Fibroblast of skin of scalp (primary cell): ENCODE measurements at places on chromosomes 5 and 9.
A peak's percentile ranks its signal among the peaks of the same experiment; 100 is the strongest.

DNA sequence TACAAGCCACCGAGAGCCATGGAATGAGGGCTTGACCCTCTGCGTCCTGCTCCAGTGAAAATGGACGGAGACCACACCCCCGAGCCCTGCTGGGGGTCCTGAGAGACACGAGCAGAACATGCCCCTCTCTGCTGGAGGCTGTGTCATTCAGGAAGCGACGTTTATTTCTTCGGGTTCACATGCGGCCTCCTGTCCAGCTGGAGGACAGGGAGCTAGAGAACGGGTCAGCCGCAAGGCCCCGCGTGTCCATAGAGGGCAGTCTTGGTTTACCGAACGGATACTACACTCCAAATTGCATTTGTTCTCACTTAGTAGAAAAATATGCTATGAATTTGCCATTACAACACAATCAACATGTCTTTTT lies 36.1 kb downstream of the MRPL36 start:
- peak; percentile 67 for DNase-seq

DNA sequence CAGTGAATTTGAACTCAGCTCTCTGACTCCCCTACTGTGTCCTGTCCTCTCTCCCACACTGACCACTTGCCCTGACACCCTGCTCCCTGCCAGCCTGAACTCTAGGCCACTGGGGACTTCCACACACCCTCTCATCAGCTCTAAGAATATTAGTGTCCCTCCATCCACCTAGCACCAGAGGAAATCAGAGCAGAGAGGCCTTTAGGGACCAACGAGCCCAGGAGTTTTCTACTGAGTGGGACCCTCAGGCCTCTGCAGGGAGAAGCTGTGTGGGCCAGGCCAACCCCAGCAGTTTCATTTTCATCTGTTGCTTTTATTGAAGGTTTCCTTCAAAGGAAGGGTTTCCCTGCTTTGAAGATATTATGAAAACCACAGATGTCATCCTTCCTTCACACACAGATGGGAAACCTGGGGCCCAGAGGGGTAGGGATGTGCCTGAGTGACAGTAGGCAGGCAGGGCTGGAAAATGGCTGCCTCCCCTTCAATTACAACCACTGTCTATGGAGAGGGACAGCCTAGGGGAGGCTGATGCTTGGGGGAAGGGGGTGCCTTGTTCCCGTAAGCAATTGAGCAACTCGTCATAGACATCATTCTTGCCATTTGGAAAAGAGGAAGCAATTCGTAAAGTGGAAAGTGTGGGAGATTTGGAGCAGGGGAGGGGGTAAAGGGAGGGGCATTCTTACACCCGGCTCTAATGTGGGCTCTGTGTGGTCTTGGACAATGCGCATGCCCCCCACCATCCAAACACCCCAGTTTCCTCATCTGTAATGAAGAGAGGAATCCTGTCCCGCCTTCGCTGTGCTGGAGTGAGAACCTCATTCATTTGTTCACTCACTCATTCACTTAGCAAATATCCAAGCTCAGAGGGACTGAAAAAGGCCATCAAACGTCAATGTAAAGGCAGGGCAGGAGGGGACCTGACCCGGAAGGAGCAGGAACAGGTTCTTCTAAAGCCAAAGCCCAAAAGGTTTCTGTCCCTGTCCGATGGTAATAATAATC lies 3.9 kb downstream of the GLIPR2 start:
- DNase-seq, result no peak

GRCh38 chr5:150116667-150117400 lies 30.5 kb upstream of the CSF1R start:
- DNase-seq, result no peak

DNA sequence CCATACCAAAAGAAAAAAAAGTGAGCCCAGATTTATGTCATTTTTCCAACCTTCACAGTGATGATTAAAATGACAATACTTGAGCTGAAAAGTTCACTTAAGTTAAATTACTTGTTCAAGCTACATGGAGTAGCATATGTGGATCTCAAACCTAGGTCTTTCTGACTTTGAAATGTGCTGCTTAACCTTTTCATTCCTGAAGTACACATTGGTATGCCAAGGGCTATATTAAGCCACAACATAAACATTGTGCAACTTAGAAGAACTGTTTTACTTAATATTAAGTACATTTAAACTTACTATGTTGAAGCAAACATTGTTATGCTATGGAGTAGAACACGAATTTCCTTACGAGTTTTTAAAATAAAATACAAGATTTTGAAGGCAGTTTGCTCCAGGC lies 105.0 kb downstream of the GIN1 start:
- peak; percentile 38 for DNase-seq

- DNase-seq, result peak; percentile 95
Measured at GRCh38 chr5:175590471-175590881, 67.4 kb upstream of the HRH2 start.

- DNase-seq, result no peak
Measured at GRCh38 chr9:100690438-100690837, 112.6 kb downstream of the CAVIN4 start.

DNA sequence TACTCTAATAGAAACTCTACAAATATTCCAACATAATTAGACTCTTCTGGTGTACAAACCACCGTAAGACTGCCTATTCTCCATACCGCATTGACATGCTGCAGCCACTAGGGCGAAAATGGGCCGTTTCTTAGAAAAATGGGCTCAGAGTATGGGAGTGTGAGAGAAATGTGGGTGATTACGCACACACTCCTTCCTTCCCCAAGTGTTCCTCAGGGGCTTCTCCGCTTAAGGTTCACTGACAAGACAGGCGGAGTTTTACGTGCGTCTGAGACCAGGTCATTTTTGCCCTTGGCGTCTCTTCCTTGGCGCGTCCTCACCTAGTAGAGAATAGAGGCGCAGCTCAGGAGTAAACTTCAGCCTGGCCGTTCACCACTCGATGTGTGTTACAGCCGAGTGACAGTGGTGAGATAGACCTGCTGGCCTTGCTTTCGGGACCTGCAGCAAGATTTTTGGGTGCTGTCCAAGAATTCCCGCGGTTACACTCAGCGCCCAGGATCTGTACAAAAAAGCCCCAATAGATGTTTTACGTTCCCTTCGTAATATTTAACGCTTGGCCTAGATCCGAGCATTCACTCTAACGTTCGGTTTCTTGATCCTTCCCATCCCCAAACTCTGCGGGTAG lies 1.8 kb upstream of the NTRK2 start:
- peak; percentile 60 for DNase-seq

DNA sequence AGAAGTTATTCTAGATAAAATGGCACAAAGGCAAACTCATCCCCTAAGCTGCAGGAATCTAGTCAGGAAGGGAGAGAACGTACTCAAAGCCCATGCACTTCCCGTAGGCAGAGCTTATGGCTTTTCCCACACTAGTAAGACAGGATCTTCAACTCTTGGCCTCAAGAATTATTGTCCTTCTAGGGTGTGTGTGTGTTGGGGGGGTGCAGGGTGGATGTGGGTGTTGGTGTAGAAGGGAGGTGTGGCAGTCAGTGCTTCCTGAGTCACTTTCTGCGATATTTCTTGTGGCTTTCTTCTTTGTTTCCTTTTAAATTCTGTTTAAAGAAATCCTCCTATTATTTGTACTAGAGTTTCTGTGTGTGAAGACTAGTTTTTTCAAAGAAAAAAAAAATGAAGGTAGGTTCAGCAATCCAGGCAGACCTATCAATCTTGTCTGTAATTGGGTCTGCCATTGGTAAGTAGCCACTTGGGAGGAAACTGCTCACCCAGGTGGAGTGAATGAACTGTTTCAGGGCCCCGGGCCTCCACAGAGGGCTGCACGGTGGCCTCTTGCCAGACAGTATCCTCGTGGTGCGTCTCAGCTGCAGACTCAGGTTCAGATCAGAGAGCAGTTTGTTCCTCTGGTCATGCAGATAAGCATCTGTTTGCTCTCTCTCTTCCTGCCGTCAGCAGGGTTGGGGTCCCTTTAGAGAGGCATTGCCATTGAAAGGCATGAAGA lies 131.9 kb downstream of the NPR3 start:
- no peak for DNase-seq

GRCh38 chr9:79233542-79233941 lies 338.2 kb upstream of the TLE4 start:
- DNase-seq, result peak; percentile 41

DNA sequence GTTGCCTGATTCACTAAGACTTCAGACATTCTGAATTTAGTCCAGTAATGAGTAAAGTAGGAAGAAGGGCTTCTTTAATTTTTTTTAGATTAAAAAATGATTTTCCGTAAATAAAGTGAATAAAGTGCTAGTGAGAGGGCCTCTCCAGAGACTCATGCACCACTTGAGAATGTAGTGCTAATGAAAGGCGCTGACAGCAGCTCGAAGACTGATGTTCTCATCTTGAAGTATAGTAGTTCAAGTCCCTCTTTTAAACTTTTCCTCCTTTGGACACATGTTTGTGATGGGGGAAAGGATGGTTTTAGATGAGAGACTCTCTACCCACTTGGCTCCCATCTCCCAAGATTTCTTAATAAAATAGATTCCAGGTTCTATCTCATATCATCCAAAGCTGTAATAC lies 48.5 kb downstream of the G3BP1 start:
- no peak for DNase-seq

DNA sequence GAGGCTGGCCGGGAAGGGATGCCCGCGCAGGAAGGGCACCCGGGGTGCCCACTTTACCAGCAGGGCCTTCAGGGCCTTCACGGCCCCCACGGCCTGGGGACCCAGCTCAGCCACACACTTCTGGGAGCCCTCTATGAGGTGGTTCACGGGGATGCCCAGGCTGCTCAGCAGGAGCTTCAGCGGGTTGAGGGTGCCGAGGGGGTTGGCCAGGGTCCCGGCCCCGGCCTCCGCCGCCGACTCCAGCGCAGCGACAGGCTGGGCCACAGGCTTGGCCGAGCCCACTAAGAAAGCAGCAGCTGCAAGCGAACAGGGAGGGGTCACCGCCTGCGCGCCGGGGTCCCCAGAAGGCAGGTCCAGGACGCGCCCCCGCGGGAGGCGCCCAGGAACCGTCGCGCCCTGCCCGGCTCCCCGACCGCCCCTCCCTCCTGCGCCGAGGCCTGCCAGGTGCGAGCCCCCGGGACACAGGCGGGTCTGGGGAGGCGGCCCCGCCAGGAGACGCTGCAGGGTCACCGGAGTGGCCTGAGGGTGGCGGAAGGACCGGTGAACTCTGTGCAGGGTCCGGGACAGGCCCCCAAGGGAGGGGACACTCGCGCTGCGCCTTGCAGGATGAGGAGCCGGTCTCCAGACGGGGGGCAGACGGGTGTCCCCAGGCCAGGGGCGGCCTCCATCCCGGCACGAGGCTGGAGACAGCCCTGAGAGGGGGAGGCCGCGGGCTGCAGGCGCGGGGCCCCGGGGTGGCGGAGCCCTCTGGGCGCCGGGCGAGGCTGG lies 572 bp downstream of the SCGB3A1 start:
- DNase-seq, result no peak

- DNase-seq, result no peak
Measured at GRCh38 chr5:140602147-140602546, 30.8 kb downstream of the CD14 start.

- no peak for DNase-seq
Measured at GRCh38 chr5:2188137-2188536, 305.4 kb upstream of the IRX4 start.

DNA sequence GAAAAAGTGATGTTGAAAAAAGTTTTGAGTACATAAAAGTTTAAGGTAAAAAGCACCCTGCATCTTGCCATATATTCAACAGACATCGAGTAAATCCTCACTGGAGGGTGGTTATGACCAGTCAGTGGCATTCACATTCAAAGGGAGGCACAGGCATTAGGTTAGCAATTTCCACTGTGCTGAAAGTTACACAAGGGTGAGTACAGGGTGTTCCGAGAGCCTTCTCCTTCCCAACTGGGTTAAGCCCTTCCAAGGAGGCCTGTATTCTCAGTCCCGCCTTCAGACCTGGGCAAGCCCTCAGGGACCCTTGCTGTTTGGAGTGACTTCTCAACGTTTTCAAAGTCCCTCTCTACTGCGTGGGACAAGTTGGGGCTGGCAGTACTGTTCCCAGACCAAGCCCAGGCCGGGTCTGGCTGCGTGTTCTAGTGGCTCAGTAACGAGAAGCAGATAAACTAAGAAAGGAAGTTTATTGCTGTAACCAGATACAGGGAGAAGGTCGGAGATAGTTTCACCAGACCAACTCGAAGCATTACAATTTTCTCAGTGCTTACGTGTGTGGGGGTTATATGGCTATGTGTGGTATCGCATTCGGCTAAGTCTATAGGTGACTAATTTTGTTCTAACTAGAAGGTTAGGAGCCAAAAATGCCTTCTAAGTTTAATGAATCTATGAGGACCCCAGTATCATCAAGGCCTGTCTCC lies 13.0 kb upstream of the SETX start:
- DNase-seq, result no peak

DNA sequence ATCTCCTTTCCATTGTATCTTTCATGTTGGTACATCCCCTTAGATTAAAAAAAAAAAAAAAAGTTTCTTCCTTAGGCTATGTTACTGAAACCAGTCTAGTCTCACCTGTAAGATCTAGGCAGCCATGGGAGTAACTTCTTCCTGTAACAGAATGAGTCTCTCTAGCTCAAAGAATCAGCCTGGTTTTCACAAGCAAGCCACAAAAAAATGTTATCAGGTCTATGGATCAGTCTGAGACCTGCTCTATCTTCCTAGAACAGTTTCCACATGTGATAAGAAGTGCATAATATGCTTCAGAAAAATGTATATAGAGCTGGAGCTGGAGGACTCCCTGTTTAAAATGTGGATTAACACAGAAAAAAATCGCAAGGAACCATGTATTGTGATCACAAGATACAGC lies 53.8 kb downstream of the ARRDC3 start:
- DNase-seq, result no peak

- DNase-seq, result no peak
Measured at GRCh38 chr5:76351577-76351976, 51.5 kb upstream of the IQGAP2 start.

DNA sequence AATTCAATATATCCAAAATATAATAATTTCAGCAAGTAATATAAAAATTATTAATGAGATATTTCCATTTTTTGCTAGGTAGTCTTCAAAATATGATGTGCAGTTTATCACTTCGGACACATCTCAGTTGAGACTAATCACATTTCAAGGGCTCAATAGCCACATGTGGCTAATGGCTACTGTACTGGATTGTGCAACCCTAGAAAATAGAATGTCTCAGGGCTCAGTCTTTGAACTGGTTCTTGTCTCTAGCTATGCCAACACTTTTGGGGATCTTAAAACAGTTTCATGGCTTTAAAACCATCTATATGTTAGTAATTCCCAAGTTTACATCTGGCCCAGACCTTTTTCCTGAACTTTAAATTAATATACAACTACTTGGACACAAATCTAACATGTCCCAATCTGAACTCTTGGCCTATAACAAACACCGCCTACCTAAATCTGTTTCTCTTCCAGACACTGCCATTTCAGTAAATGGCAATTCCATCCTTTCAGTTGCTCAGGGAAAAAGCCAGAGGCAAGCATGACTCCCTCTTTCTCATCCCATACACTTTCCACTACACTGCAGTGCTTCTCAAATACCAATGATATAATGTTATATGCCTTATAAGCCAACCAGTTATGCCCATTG lies 18.8 kb downstream of the PTAR1 start:
- DNase-seq, result peak; percentile 4
